Ascending aorta (tissue), 2 donors: ENCODE measurements at places on chromosomes 7 and 10. TPM values are rescaled to one million over a fixed set of nuclear protein-coding genes. Genes with fewer than 3 reads are reported as not detected.

TUBB8 gene
- not detected for total RNA-seq

LRRC61 gene
- total RNA-seq = 14.7 TPM

LOXL4 gene
- total RNA-seq = 3.7 TPM

KIF11 gene
- not detected for total RNA-seq

TFEC gene
- total RNA-seq = 1.3 TPM

SLC26A4 gene
- 4.7 TPM for total RNA-seq

TCAF2 gene
- 0.64 TPM for total RNA-seq

IL6 gene
- 37.3 TPM for total RNA-seq
